ENCODE measurements at places on chromosomes 16 and 17.

DNA sequence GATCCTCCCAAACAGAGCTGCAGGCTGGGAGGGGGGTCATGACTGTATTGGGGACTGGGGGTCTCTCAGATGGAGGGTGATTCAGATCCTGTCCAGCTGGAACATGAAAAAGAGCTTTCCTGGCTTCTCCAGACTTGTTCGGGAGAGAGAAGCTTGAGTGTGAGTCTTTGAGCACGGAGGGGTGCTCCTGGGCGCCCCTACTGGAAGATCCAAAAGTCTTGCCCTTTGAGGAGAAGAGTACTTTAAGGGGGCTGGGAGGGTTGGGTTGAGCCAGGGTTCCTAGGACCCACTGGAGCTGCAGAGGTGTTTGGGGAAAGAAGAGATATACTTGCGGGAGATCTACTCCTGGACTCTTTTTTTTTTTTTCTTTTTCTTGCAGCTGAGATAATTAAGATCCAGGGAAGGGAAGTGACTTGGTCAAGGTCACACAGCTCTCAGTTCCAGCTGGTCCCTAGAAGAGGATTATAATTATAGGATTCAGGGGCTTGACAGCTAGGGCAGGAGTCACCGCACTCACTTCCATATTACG lies 8.4 kb downstream of the RARA start:
- peak; percentile 48 for DNase-seq

GRCh38 chr17:81684442-81684911 lies 666 bp downstream of the HGS start:
- DNase-seq: no peak

DNA sequence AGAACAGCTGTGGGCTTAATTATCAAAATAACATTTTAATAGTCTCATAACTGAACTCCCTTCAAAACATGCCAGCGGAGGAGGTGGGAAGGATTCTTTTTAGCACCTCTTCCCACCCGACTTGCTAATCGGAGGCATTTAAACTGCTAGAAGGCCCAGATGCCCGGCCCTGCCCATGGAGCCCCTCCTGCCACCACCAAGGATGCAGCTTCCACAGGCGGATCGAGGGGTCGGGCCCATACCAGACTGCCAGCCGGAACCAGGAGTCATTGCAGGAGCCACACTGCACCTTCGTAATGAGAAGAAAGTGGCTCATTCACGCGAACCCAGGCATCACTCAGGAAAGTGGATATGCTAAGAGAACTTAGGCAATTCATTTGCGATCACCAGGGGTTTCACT lies 201.2 kb downstream of the C16orf78 start:
- no peak for DNase-seq

DNA sequence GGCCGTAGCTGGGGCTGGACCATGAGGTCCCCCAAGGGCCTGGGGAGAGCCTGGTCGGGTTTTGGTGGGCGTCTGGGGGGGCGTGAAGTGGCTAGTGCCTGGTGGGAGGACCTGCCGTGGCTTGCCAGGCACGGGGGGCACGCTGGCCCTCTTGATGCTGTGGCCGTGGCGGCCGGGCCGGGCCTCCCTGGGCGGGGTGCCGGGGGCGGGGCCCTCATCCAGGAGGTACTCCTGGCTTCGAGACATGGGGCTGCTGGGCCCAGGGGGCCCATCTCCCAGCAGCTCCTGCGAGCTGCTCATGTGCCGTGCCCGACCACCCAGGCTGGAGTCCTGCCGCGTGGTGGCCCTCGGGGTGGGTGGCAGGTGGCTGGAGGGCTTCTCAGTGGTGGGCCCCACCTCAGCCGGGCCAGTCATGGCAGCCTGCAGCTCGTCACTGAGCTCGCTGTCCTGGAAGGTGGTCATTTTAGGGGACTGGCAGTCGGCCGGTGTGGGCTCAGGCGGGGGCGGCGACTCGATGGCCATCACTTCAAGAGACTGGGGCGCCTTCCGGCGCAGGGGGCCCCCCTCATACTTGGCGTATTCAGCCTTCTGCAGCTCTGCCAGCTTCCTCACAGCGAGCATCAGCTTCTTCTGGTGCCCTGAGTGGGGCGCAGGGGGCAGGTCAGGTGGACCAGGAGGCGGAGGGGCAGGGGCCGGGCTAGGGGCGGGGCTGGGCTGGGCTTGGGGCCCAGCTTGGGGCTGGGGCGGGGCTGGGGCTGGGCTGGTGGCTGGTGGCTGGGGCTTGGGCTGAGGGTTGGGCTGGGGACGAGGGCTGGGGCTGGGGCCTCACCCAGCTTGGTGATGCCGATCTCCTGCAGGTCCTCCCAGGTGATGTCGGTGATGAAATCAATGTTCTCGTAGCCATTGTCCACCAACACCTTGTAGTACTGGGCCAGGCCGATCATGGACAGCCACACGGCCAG lies 15.2 kb downstream of the CASKIN1 start:
- DNase-seq: no peak

DNA sequence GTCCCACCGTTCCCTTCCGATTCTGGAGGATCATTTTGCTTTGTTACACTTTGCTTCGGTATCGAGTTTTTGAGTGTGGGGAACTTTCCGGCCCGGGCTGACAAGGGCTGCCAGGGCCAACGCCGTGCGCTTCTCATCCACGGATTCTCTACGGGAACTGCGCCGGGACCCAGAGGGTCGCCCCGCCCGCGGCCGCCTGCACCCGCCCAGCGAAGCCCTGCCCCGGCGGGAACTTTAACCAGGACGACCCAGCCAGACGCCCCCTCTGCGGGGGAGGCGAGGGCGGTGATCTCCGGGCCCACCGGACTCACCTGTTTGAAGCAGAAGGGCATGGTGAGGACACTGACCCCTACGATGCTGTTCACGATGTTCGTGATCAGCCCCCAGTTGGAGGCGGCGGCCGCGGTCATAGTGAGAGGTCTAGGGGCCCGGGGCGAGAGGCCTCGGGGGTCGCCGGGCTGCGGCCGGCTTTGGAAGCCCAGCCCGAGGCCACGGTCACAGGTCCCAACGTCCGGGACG lies 536 bp downstream of the SLC38A10 start:
- no peak for DNase-seq

GRCh38 chr16:84913315-84913714 lies 93.5 kb downstream of the CRISPLD2 start:
- DNase-seq: no peak

DNA sequence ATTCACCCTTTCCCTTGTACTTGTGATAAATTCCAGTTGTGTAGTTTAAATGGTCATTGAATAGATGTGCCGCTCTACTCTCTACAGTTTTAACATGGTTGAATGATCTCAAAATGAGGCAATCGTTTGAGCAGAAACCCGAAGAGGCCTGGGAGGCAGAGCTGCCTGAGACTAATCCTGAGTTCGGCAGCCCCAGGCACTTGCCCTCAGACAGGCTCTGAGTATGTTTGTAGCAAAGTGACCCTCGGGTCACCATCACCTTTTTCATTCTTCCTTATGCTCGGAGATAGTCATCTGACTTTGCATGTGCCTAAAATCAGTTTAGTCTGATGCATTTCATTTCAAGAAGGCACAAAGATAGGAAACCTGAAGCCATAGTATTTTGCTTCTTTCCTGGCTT lies 184.0 kb upstream of the RBFOX1 start:
- DNase-seq: no peak

- no peak for DNase-seq
Observed at GRCh38 chr16:19282101-19282500, 3.4 kb upstream of the CLEC19A start.

- no peak for DNase-seq
Observed at GRCh38 chr16:16021020-16021419, 71.6 kb downstream of the ABCC1 start.

DNA sequence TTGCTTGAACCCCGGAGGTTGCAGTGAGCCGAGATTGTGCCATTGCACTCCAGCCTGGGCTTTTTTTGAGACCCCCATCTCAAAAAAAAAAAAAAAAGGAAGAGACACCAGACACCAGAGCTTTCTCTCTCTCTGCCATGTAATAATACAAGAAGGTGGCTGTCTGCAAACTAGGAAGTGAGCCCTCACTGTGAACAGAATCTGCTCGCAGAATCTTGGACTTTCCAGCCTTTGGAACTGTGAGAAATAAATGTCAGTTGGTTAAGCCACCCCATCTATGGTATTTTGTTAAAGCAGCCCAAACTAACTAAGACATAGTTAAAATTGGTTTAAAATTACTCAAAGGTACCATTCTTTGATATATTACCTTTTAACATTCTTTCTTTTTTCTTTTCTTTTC lies 10.1 kb upstream of the STX1B start:
- no peak for DNase-seq

GRCh38 chr17:14768923-14769322 lies 468.0 kb downstream of the HS3ST3B1 start:
- DNase-seq: no peak

- no peak for DNase-seq
Observed at GRCh38 chr17:18009609-18010420, 29.2 kb downstream of the ATPAF2 start.

- no peak for DNase-seq
Observed at GRCh38 chr16:75317101-75317522, 65.7 kb upstream of the BCAR1 start.

DNA sequence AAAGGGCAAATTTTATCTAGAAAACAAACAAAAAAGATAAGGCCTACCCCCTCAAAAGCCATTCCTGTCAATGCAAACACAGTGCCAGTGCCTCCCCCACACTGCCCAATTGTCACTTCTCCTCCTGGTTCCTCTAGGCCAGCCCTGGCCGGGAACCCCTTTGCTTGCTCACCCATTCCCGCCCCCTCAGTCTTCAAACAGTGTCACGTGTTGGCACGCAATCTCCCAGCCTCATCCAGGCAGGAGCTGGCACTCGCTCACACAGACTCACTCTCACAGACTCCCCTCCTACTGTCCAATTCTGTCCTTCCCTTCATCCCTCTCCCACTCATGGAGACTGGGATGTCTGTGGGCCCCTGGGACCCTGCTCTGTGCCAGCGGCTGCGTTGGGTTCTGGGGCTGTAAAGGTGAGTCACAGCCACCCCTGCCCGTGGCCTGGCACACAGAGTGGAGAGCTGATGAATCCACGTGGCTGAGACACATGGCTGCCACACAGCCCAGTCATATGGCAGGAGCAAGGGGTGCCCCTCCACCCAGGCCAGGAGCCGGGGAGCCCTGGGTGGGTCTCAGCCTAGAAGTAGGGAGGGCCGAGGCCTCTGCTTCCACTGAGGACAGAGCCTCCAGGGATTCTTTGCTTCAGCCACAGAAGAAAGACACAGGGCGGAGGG lies 54.8 kb downstream of the VAC14 start:
- DNase-seq: no peak

- no peak for DNase-seq
Observed at GRCh38 chr16:56852401-56852730, 12.6 kb upstream of the SLC12A3 start.

DNA sequence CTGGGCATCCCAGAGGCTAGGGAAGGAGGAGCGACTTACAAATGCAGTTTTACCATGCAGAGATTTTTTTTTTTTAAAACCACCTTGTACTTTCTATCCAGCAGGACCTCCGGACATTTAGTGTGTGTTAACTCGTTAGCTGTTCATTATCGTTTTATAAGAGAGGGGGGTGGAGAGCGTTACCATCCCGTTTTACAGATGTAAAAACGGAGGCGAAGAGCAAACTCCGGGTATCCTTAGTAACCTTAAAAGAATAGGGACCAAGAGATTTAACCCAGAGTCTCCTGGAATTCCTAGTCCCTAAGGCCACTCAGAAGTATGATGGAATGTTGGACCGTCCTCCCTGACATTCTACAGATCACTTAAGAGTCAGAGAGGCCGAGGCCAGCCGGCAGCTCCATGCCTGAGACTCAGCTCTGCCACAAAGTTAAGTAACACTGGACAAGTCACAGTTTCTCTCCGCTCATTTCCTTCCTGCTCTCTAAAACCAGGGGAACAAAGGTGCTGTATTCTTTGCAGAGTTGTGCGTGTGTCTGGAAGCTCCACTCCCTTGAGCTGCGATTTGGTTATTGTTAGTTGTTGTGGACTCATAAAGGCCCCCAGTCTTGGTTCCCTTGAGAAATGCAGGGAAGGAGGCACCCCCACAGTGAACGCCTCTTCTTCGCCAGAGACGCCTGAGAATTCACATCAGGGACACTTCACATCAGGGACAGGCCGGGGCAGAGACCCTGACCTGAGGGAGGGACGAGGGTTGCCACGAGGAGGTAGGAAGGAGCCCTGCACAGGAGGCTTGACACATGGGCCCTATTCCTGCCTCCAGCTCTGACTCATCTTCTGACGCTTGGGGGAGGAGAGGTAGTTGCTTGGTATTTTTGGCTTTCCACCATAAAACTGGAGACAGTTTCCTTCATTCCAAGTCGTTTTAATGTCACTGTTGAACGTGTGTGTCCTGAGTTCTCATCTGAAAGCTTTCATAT lies 1.2 kb downstream of the DUSP14 start:
- no peak for DNase-seq

GRCh38 chr16:54201200-54201599 lies 85.4 kb downstream of the IRX3 start:
- no peak for DNase-seq

DNA sequence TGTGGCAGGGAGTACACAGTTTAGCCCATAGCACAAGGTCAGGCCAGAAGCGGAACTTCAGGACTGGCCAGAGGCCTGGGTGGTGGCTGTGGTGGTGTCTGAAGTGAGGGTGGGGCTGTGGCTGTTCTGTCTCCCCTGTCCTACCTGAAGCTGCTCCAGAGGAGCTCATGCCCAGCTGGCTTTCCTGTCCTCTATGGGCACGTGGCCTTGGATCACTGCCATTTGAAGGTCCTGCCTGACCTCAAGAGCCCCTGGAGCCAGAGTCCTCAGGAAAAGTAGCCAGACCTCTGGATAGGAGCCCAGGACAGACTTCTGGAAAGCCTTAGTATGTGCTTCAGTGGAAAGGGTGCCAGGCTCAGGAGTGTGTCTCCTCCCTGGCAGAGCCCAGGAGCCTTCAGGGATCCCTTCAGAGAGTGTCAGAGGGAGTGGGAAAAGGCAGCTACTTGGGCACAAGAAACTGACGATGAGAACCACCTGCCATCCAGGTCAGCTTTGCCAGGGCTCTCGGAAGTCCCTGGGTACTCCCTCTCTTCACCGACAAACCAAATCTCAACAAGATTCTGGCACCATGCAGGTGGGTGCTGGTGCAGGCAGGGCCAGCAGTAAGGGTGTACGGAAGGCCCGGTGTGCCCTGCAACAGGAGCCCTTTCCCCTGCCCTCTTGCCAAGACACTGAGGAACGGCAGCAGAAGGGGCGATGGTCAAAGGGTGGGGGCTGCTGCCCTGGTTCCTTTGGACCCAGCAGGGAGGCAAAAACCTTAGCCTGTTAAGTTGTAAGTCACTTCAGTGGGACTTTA lies 153.7 kb downstream of the NTN1 start:
- DNase-seq: no peak

DNA sequence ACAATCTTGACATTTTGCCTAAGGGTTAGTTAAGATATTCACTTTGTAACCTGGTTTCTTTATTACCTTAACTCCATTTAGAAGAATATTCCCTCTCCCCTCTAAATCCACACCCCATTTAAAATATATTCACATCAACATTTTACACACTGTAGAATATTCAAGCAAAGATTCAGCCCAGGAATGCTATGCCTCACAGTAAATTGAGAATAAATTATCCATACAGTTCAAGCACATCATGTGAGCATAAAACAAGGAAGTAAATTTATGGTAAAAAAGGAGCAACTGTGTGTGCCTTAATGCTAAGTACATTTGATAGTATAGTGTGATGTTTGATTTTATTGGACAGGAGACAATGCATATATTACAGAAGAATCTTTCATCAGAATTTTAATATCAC lies 806.6 kb upstream of the KIF2B start:
- DNase-seq: no peak

GRCh38 chr17:80742581-80743180 lies 198.0 kb downstream of the RPTOR start:
- DNase-seq: no peak
